IMR-90 (cell line): ENCODE measurements at places on chromosomes 12 and 14. TPM values are rescaled to one million over a fixed set of nuclear protein-coding genes. Genes with fewer than 3 reads are reported as not detected.
A peak's percentile ranks its signal among the peaks of the same experiment; 100 is the strongest.

Gene IL31
- not detected in 2 replicates for total RNA-seq

Gene ZNF410
- 73.9 and 89.1 TPM in 2 replicates for total RNA-seq

Gene ACRBP
- total RNA-seq = not detected in 2 replicates

Gene LMNTD1
- total RNA-seq = 4.3 and 4.7 TPM in 2 replicates

Gene SCNN1A
- total RNA-seq = not detected in 2 replicates

Gene AQP2
- not detected in 2 replicates for total RNA-seq

Gene CCNT1
- total RNA-seq = 30.3 and 74.0 TPM in 2 replicates

Gene FAM186B
- total RNA-seq = 0.18 and 0.28 TPM in 2 replicates

Gene SMCO2
- total RNA-seq = not detected in 2 replicates

GRCh38 chr14:65351493-65352194, 60.9 kb upstream of the FUT8 start:
- DNase-seq = no peak
- H3K36me3 ChIP-seq = no peaks in the 10 kb centered on the region
- H3K27ac ChIP-seq = no peak overlapping the region
- peaks cover 9% of the 10 kb centered on the region for H3K4me1 ChIP-seq
- no peaks in the 10 kb centered on the region for H3K27me3 ChIP-seq
- H3K4me3 ChIP-seq = no peak overlapping the region

- DNase-seq = peak; percentile 49
- H3K4me3 ChIP-seq = peak overlapping the region; percentile 11; the same call in 1 of the 2 replicates
- peak overlapping the region; percentile 100 for H3K27ac ChIP-seq
Observed at GRCh38 chr14:89899917-89900663, 54.4 kb downstream of the EFCAB11 start.

DNA sequence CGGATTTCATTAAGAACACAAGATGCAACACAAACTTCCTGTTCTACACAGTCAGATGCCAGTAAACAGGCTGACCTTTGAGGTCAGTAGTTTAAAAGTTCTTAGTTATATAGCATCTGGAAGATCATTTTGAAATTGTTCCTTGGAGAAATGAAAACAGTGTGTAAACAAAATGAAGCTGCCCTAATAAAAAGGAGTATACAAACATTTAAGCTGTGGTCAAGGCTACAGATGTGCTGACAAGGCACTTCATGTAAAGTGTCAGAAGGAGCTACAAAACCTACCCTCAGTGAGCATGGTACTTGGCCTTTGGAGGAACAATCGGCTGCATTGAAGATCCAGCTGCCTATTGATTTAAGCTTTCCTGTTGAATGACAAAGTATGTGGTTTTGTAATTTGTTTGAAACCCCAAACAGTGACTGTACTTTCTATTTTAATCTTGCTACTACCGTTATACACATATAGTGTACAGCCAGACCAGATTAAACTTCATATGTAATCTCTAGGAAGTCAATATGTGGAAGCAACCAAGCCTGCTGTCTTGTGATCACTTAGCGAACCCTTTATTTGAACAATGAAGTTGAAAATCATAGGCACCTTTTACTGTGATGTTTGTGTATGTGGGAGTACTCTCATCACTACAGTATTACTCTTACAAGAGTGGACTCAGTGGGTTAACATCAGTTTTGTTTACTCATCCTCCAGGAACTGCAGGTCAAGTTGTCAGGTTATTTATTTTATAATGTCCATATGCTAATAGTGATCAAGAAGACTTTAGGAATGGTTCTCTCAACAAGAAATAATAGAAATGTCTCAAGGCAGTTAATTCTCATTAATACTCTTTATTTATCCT, 13.5 kb downstream of the PTGER2 start:
- H3K4me1 ChIP-seq = peaks cover 28% of the 10 kb centered on the region
- peak; percentile 68 for DNase-seq
- H3K27ac ChIP-seq = peak overlapping the region; percentile 91
- no peak overlapping the region for H3K4me3 ChIP-seq

GRCh38 chr14:50697659-50698290, 29.7 kb upstream of the SAV1 start:
- no peak overlapping the region for H3K4me3 ChIP-seq
- no peaks in the 10 kb centered on the region for H3K27me3 ChIP-seq
- H3K27ac ChIP-seq = no peak overlapping the region
- peak; percentile 31 for DNase-seq
- no peaks in the 10 kb centered on the region; the same call in 1 of the 2 replicates for H3K4me1 ChIP-seq
- H3K36me3 ChIP-seq = no peaks in the 10 kb centered on the region

- H3K27ac ChIP-seq = no peak overlapping the region
- H3K27me3 ChIP-seq = peaks cover 2% of the 10 kb centered on the region; the same call in 1 of the 2 replicates
- H3K4me1 ChIP-seq = no peaks in the 10 kb centered on the region
- H3K36me3 ChIP-seq = no peaks in the 10 kb centered on the region
Observed at GRCh38 chr12:67222302-67222701, 46.9 kb upstream of the CAND1 start.

- H3K27me3 ChIP-seq = no peaks in the 10 kb centered on the region
- H3K4me3 ChIP-seq = no peak overlapping the region
- no peak overlapping the region for H3K27ac ChIP-seq
- H3K4me1 ChIP-seq = no peaks in the 10 kb centered on the region
- H3K36me3 ChIP-seq = peaks cover 35% of the 10 kb centered on the region
- DNase-seq = no peak
Observed at GRCh38 chr12:53313996-53314395, 7.4 kb downstream of the AAAS start.

GRCh38 chr12:115617391-115617790, 660.1 kb downstream of the MED13L start:
- H3K36me3 ChIP-seq = no peaks in the 10 kb centered on the region
- no peak for DNase-seq
- no peaks in the 10 kb centered on the region; the same call in 1 of the 2 replicates for H3K27me3 ChIP-seq
- H3K4me3 ChIP-seq = no peak overlapping the region
- no peaks in the 10 kb centered on the region for H3K4me1 ChIP-seq
- H3K27ac ChIP-seq = no peak overlapping the region

DNA sequence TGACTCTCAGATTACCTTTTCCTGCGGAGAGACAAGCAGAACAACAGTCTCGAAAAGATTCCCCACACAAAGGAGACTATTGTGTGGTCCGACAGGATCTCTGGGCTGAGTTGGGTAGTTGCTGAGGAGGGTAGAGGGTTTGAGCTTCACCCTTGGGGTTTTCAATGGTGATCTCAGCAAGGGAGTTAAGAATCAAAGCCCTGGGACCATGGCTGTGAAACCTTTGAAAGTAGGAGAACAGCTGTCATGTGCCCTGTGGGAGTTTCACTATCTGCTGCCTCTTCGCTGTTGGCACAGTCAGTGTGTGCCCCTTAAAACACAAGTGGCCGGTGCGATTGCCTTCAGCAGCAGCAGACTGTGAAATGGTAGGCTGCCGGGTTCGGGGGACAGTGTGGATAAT, 14.2 kb upstream of the PLEK2 start:
- peaks cover 7% of the 10 kb centered on the region; the same call in 1 of the 2 replicates for H3K27me3 ChIP-seq

- DNase-seq = no peak
- 0 out of 2 replicates have a peak, but pooled peaks cover 2% of the 10 kb centered on the region for H3K36me3 ChIP-seq
- no peaks in the 10 kb centered on the region for H3K4me1 ChIP-seq
- H3K27me3 ChIP-seq = no peaks in the 10 kb centered on the region
Observed at GRCh38 chr14:75969126-75969525, 12.7 kb downstream of the TGFB3 start.

DNA sequence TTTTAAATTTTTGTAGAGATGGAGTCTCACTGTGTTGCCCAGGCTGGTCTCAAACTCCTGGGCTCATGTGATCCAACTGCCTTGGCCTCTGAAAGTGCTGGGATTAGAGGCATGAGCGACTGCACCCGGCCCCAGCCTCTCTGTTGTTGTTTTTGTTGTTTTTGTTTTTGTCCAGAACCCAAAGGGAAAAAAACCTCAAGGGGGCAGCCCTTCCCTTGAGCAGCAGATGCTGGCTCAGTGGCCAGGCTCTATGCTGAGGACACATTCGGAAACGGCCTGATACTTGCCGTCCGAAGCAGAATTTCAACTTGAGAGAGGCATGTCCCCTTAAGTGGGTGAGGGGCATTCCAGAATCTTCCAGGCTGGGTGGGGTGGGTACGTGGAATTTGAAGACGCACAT, 6.7 kb downstream of the MVK start:
- no peaks in the 10 kb centered on the region for H3K27me3 ChIP-seq
- peaks cover 11% of the 10 kb centered on the region for H3K36me3 ChIP-seq
- H3K4me3 ChIP-seq = no peak overlapping the region
- no peaks in the 10 kb centered on the region for H3K4me1 ChIP-seq
- no peak overlapping the region for H3K27ac ChIP-seq
- DNase-seq = no peak

DNA sequence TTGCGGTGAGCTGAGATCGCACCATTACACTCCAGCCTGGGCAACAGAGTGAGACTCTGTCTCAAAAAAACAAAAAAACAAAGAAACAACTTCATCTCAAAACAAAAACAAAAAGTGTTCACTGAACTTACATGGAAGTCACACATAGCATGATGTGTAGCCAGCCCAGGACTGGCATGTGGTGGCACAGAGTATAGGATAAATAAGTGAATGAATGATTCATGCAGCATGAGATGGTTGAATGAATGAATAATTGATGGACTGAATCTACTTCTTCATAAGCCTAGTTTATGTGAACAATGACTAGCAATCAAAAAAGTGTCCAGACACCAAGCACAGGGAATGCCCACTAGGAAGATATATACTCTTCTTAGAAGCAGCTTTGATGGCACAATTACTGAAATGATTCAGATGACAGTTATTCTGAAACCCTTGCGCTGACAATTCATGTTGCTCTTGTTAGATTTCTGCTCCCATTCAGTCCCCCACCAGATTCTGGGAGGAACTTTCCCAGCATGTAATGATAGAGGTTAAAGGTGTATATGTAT, 31.6 kb upstream of the SERPINA6 start:
- no peak for DNase-seq
- H3K27me3 ChIP-seq = no peaks in the 10 kb centered on the region
- H3K27ac ChIP-seq = no peak overlapping the region

DNA sequence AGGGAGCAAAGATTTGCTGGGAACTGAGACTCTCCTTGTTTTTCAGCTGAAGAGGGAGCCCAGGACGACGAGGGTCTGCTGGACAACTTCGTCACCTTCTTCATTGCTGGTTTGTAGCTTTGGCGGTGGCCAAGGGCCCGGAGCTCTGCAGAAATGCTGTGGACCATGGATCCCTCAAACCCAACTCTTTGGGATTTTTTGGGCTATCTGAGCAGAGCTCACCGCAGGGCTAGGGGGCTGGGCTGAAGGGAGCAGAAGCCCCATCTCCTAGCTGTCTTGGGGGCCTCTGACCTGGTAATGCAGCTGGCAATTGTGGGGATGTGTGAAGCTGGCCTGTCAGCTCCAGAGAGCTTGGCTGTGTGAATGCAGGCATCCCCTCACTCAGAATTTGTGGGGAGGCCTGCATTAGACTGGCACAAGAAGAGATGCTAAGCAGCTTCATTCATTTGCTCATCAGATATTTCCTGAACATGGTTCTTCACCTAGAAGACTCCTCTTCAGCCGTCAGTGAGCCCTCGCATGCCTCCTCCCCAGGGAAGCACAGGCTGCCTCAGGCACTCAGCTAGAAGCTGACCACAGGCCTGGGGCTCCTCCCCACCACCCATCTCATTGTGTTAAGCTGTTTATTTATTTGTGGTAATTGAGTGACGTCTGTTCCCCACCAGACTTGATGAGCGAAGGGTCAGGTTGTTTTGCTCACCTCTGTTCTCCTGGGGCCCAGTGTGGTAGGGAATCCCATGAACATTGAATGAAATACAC, 32.2 kb downstream of the CYP46A1 start:
- H3K4me3 ChIP-seq = no peak overlapping the region
- DNase-seq = no peak
- no peak overlapping the region for H3K27ac ChIP-seq
- no peaks in the 10 kb centered on the region for H3K36me3 ChIP-seq

DNA sequence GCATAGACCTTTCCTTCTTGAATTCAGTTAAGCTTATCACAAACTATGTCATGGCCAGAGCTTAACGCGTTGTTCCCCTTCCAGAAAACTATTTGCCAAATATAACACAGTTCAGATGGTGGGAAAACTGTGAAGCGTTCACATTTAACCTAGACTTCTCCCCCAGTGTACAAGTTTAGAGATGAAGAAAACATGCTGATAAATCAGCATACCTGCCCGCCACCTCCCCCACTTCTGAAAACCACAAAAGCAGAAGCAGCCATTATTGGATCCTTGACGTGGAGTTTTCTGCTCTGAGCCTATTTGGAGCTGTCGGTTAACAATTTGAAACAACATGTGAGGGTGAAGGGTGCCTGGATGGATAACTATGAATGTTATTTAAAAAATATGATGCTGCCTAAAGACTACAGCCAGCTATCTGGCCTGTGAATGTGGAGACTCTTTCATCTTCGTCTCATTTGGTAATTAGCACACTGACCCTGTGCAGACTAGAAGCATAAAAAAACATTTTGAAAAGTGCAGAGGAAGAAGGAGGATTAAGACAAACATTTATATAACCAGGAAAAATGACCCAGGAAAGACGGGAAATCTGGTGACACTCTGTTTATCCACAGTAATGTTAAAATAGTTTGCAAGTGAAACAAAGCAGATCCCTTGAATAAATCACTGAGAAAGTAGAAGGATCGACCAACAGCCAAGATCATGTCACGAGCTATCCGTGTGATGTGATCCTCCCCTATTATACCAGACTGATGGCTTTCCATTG, 408.2 kb downstream of the AEBP2 start:
- H3K4me1 ChIP-seq = peaks cover 11% of the 10 kb centered on the region
- no peaks in the 10 kb centered on the region for H3K36me3 ChIP-seq
- DNase-seq = peak; percentile 31
- no peak overlapping the region for H3K4me3 ChIP-seq
- H3K27ac ChIP-seq = peak overlapping the region; percentile 95

GRCh38 chr12:15629108-15629507, 160.1 kb downstream of the EPS8 start:
- H3K27me3 ChIP-seq = no peaks in the 10 kb centered on the region
- H3K4me3 ChIP-seq = no peak overlapping the region; the same call in 1 of the 2 replicates
- DNase-seq = peak; percentile 98
- peak overlapping the region; percentile 96 for H3K27ac ChIP-seq
- H3K4me1 ChIP-seq = peaks cover 15% of the 10 kb centered on the region

- H3K4me1 ChIP-seq = no peaks in the 10 kb centered on the region
- no peak for DNase-seq
- no peaks in the 10 kb centered on the region for H3K27me3 ChIP-seq
- H3K4me3 ChIP-seq = no peak overlapping the region
- no peaks in the 10 kb centered on the region for H3K36me3 ChIP-seq
Observed at GRCh38 chr14:98200601-98201000, 1071.4 kb downstream of the BCL11B start.

- no peak for DNase-seq
- no peak overlapping the region for H3K4me3 ChIP-seq
- no peaks in the 10 kb centered on the region for H3K4me1 ChIP-seq
- H3K27ac ChIP-seq = no peak overlapping the region
- no peaks in the 10 kb centered on the region for H3K36me3 ChIP-seq
- no peaks in the 10 kb centered on the region for H3K27me3 ChIP-seq
Observed at GRCh38 chr12:66533767-66534166, 145.1 kb downstream of the GRIP1 start.

DNA sequence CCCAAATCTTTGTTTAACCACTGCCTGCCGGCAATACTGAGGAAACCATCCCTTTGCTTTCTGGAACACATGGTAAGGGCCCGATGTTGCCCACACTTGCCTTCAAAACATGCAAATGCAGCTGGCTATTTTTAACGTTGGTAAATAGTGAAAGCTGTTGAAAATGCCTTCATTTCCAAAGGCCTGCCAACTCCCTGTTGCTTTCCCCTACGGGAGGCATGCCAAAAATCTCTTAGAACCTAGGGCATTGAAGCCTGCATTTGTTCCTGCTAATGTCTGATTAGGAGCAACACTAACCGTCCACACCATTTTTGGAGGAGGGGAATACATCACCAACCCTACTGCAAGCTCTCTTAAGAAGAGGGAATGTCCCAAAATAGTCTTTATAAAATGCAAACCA, 152.6 kb upstream of the NOS1 start:
- H3K4me3 ChIP-seq = no peak overlapping the region
- no peak overlapping the region for H3K27ac ChIP-seq
- no peak for DNase-seq
- H3K4me1 ChIP-seq = no peaks in the 10 kb centered on the region
- no peaks in the 10 kb centered on the region for H3K36me3 ChIP-seq
- no peaks in the 10 kb centered on the region for H3K27me3 ChIP-seq
